ENCODE measurements at places on chromosomes 12 and 14.

GRCh38 chr12:125155366-125155765, 90.1 kb downstream of the AACS start:
- no peak for DNase-seq

GRCh38 chr14:59177262-59177661, 11.2 kb upstream of the DAAM1 start:
- DNase-seq = no peak

- no peak for DNase-seq
Observed at GRCh38 chr12:55717011-55718007, 1.5 kb downstream of the BLOC1S1 start.

- DNase-seq = no peak
Observed at GRCh38 chr14:81132468-81132867, 88.3 kb downstream of the GTF2A1 start.

GRCh38 chr12:131682510-131682895, 28.4 kb upstream of the SFSWAP start:
- no peak for DNase-seq

DNA sequence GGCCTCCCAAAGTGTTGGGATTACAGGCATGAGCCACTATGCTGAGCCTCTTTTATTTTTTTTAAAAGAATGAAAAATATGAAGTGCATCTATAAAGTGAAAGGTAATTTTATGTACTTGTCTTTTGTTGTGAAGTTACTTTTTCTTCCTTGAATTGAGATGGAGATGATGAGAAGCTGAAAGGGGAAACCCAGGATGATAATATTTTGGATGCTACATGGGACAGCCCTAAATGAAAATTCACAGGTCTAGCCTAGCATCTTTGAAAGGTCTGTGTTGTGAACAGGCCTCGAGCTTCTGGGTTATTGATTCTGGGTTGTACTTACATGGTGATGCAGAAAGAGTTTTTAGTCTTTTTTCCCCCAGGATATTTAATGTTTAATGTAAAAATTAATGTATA, 14.6 kb downstream of the DIP2B start:
- DNase-seq = no peak

DNA sequence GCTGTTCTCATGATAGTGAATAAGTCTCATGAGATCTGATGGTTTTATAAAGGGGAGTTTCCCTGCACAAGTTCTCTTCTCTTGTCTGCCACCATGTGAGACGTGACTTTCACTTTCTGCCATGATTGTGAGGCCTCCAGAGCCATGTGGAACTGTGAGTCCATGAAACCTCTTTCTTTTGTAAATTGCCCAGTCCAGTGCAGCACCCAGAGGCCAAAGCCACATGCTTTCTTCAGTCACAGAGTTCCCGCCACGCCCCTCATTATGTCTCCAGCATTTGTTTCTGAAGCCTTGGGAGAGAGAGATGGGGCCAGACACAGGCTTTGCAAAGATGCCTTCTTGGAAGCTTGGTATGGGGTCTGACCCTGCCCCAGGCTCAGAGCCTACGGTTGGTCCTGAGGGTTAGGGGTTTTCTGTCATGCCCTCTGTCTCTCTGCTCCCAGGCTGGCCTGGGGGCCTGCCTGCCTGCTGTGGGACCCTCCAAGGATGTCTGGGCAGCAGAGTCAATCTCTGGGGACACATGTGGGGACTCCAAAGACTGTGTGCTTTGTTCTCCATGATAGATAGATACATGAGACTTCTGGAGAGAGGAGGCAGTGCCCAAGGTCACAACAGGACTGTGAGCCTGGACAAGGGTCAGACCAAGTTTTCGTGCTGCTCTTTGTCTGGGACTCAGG, 114.1 kb upstream of the PRMT8 start:
- DNase-seq = no peak

- no peak for DNase-seq
Observed at GRCh38 chr14:34368115-34368970, 93.7 kb downstream of the SPTSSA start.

DNA sequence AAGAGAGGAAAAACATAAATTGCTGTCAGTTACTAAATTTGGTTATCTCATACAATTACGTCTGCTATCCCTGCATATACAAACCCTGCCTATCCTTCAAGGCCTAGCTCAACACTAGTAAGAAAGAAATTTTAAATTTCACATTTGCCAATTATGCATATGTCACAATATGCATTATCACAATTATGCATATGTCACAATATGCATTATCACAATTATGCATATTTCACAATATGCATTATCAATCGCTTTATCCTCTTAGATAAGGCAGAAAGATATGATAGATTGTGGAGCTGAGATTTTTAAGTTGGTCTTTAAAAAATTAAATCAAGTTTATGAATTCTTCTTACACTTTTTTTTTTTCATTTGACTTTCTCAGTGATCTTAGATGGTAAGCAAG, 195.0 kb upstream of the ABCD2 start:
- DNase-seq = no peak

DNA sequence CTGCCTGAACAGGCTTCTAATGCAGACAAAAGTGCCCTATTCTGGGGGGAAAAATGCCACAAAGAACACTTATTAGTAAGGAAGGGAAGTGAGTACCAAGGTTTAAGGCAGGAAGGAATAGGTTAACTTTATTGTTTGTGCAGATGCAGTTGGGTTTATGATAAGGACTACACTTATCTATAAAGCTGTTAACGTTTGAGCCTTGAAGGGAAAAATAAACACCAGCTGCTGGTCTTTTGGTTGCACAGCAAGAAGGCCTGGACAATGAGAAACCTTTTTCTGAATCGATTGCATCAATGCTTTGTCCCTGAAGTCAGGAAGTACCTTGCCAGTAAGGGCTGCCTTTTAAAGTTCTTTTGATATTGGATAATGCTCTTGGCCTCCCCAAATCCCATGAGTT, 407.8 kb downstream of the ATP23 start:
- DNase-seq = no peak

DNA sequence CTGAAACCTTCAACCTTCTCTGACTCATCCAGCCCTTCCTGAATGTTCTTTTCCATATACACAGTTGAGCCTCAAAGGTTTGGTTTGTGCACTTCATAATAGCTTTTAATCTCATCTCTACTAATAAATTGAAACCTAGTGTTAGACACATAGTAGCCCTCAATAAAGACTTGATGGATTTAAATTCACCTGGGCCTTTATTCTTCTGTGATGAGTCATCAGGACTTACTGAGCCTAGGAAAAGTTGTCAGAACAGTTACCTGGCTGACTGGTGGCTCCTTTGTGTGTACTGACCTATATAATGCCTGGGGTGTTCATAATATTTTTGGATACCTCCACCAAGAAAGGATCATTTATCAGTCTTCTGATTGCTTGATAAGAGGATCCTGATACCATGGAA, 86.4 kb upstream of the NTF3 start:
- no peak for DNase-seq

DNA sequence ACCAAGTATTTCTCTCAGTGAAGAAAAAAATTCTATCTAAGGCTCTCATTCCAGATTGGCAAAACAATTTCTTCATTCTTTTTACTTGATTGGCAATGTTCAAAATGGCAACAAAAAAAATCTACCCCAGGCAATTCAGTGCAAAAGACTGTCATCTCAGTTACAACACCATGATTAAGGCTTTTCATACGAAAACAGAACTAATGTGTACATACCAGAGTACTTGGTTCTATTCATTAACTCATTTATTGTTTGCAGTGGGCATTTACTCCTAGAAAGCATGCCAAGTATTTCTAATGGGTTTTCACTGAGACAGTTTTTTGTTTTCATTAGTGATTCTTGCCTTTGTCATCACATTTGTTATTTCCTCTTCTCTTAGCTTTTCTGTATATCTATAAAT, 33.0 kb downstream of the DBX2 start:
- no peak for DNase-seq

- no peak for DNase-seq
Observed at GRCh38 chr12:101299931-101300330, 20.0 kb downstream of the UTP20 start.

GRCh38 chr12:52369809-52370208, 2.5 kb upstream of the KRT85 start:
- DNase-seq = no peak

GRCh38 chr12:59651229-59651920, 55.5 kb downstream of the SLC16A7 start:
- no peak for DNase-seq

- DNase-seq = no peak
Observed at GRCh38 chr12:65781681-65782269, 42.5 kb upstream of the HMGA2 start.

DNA sequence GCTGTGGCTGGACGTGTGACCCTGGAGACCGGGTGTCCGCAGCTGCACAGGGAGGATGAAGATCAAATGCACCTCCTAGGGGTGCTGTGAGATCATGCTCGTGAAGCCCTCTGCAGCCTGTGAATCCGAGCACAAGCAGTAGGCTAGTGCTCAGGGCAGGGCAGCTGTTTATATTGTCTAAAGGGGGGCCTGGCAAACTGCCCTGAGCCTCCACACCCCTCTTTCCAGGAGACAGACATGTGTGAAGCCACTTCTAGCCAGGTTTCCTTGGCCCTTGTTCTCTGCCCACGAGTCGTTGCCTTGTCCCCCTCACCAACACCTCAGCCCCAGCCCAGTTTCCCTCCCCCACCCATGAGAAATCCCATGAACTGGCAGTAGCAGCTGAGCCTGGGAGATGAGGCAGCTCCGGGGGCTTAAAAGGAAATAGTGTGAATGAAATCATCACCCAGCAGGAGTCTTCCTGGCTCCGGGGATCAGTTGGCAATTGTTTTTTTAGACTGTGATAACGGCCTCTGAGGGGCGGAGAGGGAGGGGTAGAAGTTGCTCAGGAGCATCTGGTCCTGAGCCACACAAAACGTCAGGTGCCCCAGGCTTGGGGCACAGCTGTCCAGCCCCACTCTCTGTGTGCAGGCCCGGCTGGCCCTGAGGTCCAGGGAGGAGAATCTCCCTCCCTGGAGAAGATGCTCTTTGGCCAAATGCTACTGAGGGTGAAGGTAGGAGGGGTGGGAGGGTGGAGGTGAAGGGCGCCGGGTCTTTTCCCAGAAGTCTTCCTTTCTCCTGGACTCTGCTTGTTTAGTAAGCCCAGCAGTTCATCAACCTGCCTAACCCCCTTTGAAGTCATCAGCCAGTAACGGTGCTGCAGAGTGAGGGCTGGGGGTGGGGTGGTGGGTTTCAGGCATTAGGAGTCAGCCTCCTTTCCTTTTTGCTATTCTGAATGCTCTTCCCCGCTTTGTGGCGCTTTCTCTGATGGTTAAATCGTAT, 4.0 kb downstream of the FGF6 start:
- DNase-seq = no peak

DNA sequence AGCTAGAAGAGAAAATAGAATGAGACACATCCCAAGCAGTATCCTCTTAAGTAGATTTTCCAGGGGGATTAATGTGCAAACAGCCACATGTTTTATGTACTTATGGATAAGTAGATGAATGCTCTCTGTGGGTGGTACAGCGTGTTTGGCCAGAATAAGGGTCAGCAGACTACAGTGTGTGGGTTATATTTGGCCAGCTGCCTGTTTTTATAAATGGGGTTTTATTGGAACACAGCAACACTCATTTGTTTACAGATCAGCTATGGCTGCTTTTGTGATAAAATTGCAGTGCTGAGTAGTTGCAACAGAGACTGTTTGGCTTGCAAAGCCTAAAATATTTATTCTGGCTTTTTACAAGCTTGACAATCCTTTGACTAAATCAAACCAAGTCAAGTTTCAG, 780.2 kb upstream of the SEL1L start:
- no peak for DNase-seq

DNA sequence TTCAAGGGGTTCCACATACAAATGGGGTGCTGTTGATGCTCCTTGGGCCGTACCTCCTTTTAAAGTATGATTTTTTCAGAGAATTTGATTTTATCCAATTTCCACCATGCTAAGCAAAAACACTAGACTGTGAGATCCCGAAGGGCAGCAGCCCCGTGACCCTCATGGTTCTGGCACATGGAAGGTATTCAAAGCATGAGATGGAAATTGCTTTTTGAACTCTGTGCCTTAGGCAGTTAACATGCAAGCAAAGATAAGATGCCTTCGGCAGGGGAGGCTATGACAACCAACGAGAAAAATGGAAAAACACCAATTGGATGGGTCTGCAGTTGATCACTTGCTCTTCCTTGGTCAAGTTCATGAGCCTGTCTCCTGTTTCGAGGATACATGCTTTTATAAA, 120.8 kb upstream of the DIO3 start:
- no peak for DNase-seq

DNA sequence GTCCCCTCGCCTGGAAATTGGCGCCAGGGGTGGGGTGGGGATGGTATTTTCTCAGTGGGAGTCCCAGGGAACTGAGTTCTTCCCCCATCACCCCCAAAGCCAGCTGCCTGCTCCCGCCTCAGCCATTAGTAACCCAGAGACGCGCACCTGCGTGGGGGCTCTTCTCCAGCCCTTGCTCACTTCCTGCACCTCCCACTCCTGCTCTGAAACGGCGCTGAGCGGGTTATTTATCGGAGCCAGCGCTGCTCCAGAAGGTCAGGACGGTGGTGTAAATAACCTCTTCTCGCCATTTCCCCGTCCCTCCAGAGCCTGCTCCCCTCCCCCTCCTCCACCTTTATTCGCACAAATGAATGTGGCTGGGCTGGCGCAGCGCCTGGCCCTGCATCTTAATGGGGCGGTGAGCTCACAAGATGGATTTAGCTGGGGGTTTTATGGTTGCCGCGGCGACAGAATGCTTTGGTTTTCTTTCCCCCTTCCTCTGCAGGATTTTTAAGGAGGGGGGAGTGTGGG, 12.2 kb downstream of the GPR84 start:
- no peak for DNase-seq

GRCh38 chr12:26018926-26019325, 60.4 kb downstream of the RASSF8 start:
- DNase-seq = no peak

- no peak for DNase-seq
Observed at GRCh38 chr12:81692008-81692407, 67.1 kb downstream of the PPFIA2 start.

GRCh38 chr12:54213079-54213478, 24.3 kb upstream of the SMUG1 start:
- no peak for DNase-seq

GRCh38 chr14:29290441-29290840, 523.9 kb downstream of the FOXG1 start:
- no peak for DNase-seq

GRCh38 chr14:30656190-30656632, 34.1 kb downstream of the SCFD1 start:
- no peak for DNase-seq

DNA sequence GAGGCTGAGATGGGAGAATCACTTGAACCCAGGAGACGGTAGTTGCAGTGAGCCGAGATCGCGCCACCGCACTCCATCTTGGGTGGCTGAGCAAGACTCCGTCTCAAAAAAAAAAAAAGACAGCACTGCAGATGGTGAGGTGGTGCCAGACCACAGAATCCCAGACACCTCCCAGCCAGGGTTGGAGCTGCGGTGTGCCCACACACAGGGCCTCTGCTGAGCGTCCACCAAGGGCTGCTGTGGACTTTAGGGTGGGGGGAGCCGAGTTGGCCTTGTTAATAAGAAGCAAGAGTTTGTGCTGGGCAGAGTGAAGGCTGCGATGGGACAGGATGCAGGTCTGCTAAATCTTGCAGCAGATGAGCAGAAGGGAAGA, 14.2 kb downstream of the KMT5A start:
- no peak for DNase-seq

- DNase-seq = no peak
Observed at GRCh38 chr12:116677202-116677661, 60.6 kb downstream of the SPRING1 start.

Data from activated T-helper 1 cell treated with Interleukin-2 at 50 U/mL for 16 hours (primary cell).